Keratinocyte (primary cell): ENCODE measurements at places on chromosomes 3 and 15. TPM values are rescaled to one million over a fixed set of nuclear protein-coding genes. Genes with fewer than 3 reads are reported as not detected.

RNF13 gene
- polyA plus RNA-seq = 38.0 to 57.4 TPM (median 40.7 TPM) in 3 replicates

EPHA3 gene
- 0.02 to 0.52 TPM (median 0.13 TPM) in 3 replicates for polyA plus RNA-seq

SHC4 gene
- 0.61 to 0.94 TPM (median 0.87 TPM) in 3 replicates for polyA plus RNA-seq

PLIN1 gene
- polyA plus RNA-seq = 0.24 to 0.30 TPM in 2 of 3 replicates, not detected in the other

- no peak for DNase-seq
These were observed 2.8 kb upstream of the DNAH1 start for GRCh38 chr3:52313188-52313773.

- DNase-seq = no peak
These were observed 129.1 kb upstream of the SMAD3 start for GRCh38 chr15:66936109-66936860.
